Retinal pigment epithelial cell (primary cell): ENCODE measurements at places on chromosomes 5 and 9.

GRCh38 chr5:17065458-17065857, 129.4 kb upstream of the MYO10 start:
- no peak for DNase-seq

DNA sequence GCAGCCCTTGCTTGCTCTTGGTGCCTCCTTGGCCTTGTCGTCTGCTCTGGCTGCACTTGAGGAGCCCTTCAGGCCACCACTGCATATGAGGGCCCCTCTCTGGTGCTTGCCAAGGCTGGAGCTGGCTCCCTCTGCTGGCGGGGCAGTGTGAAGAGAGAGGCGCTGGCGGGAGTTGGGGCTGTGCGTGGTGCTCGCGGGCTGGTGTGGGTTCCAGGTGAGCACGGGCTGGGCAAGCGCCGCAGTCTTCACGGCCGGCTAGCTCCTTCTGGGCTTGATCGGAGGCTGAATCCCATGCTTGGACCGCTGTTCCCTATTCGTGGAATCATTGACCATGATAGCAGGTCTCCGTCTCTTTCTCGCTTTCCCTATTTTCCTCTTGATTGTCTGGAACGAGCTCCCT, 56.5 kb downstream of the XRCC4 start:
- DNase-seq = no peak

GRCh38 chr9:124437086-124437485, 13.2 kb upstream of the ADGRD2 start:
- DNase-seq = no peak

DNA sequence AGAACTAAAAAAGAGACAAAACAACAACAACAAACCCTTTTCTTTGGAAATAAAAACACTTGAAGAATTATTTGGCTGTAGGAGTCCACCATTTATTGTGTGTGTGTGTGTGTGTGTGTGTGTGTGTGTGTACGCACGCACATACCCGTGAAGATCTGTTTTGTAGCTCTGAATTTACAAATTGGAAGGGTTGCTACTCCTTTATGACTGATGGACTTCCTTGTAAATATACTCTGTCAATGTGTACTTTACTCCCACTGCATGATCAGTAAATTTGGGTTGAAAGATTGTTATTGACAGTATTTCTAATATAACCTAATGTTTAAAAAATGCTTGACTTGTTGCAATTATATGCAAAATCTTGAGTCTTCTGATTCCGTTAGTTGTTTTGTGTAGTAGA, 148.1 kb downstream of the ATG10 start:
- no peak for DNase-seq

DNA sequence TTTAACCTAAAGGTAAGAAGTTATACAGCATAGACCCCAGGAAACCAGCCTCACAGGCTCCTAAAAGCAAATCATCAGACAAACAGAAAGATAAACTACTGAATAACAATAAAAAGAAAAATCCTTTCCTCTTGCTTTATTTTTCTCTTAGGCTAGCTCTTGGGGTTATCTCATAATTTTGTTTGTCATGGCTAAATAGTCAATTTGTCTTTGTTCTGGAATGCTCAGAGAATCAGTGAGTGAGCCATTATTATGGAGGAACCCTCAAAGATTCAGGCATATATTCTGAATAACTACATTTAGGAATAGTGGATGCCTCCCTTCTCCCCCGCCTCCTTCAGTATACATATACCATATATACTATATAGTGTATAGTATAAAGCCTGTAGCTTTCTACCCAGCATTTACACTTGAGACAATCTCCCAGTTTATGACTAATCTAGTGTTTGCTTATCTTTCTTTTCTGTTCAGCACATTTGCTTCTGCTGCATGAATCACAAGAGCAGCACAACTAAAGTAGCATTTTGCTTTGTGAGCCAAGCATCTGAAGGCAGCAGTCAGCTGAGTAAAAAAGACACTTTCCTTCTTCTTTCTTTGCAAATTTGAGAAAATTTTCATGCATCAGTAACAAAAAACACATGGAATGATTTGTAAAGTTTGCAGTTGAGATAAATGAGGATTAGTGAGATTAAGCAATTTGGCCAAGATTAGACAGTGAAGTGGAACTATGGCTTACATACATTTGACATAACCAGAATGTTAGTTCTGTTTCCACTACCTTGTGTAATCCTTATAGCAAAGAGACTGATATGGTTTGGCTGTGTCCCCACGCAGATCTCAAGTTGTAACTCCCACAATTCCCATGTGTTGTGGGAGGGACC, 45.3 kb upstream of the PPP3R2 start:
- no peak for DNase-seq

GRCh38 chr5:95414451-95414850, 23.3 kb downstream of the FAM81B start:
- DNase-seq = no peak

DNA sequence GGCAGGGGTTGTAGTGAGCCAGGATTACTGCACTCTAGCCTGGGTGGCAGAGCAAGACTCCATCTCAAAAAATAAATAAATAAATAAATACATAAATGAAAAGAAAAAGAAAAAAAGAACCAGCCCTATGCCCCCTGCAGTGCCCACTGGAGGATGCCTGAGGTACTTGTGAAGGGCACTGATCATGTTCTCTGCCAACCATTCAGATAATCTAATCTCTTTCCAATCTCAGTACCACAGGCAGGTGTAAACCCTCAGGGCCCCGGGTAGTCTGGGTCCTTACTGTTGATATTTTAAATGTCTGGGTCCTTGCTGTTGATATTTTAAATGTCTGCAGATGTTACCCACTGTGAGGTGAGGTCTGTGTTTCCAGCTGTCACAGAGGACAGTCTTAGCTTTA, 321.8 kb upstream of the ADCY2 start:
- DNase-seq = no peak

DNA sequence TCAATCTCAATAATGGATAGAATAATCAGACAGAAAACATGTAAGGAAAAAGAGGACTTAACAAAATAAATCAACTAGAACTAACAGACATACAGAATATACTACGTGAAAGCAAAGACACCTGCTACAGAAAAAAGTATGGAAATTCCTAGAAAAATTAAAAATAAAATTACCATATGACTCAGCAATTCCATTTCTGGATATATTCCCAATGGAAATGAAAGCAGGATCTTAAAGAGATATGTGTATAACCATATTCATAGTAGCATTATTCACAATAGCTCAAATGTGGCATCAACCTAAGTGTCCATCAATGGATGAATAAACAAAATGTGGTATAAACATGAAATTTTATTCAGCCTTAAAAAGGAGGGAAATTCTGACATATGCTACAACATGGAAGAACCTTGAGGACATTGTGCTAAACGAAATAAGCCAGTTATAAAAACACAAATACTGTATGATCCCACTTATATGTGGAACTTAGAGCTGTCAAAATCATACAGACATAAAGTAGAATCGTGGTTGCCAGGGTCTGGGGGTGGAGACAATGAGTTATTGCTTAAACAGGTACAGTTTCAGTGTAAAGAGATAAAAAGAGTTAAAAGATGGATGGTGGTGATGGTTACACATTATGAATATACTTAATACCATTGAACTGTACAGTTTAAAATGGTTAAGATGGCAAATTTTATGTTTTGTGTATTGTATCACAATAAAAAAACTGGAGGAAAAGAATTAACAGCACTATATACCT, 6.9 kb downstream of the PLAA start:
- DNase-seq = no peak

DNA sequence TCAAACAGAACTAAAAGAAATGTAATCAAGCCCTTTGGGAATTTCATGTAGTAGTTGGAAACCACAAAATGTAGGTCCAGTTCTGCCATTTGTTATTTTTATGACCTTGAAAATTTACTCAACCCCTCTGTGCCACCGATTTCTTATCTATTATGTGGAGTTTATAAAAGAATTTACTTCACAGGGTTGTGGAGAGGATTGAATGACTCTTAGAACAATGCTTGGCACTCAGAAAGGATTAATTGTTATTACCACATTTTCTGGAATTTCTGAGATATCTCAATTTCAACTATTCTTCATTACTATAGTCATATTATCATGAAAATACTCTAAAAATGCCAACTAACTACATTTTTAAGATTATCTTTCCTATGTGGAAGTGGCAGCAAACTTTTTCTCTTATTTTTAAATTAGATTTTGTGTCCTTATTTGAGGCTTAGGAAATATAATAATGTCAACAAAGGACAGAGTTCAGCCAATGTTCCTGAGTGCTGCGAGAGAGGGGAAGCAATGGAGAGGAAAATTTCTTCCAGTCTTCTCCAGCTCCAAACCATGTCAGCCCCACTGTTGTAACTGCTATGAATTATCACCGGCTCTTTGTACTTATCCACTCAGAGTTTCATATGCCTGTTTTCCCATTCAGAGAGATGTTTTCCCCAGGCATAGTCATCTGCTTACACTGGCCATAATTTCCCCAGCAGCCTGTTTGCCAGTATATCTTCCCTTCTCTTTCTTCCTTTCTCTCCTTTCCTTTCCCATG, 525.6 kb downstream of the SPATA31D1 start:
- no peak for DNase-seq

GRCh38 chr9:107907255-107907654, 417.7 kb upstream of the KLF4 start:
- DNase-seq = no peak

- no peak for DNase-seq
Observed at GRCh38 chr5:171476701-171477100, 57.3 kb downstream of the FGF18 start.

GRCh38 chr5:119879446-119879845, 250.1 kb downstream of the FAM170A start:
- no peak for DNase-seq
